ENCODE measurements at places on chromosomes 7 and 10. TPM values are rescaled to one million over a fixed set of nuclear protein-coding genes. Genes with fewer than 3 reads are reported as not detected.

Gene CLDN15
- 3.0 TPM for polyA plus RNA-seq

Gene EPO
- not detected for polyA plus RNA-seq

Gene VIM
- polyA plus RNA-seq = 4,126 TPM

Gene ZNF736
- 5.1 TPM for polyA plus RNA-seq
